ENCODE measurements at places on chromosomes 7 and 10. TPM values are rescaled to one million over a fixed set of nuclear protein-coding genes. Genes with fewer than 3 reads are reported as not detected.

DNA sequence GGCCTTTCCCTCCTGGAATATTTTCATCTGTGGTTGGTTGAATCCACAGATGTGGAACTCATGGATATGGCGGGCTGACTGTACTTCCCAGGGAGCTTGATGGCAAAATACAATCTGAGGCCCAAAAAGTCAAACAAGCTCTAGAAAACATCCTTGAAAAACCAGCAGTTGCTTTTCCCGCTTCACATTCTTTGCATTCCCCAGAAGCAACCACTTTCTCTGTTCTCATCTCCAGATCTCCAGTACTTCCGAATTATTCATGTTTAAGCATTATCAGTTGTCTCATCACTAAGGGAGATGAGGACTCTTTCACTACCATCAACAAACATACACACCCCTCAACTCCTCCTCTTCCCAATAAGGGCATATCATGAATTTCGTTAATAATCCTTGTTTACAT, 55.3 kb downstream of the KIF5B start:
- no peak for DNase-seq

DNA sequence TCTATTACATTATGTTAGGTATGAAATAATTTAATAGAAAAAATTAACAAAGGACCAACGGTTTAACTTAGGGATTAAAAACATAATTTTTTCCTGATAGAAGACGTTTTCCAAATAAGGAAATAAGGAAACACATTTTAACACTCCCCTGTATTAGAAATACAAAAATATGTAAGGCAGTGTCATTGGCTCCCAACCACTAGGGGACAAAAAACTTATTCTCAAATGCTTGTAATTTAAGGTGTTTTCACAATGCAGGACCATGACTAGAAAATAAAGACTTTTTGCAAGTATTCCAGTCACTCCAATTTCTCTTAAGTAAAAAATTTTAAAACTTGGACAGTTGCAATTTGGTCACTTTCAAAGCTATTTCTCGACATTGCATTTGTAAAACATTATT, 98.8 kb upstream of the ODAD2 start:
- no peak for DNase-seq

- no peak for DNase-seq
These were observed 85.8 kb downstream of the AGMO start for GRCh38 chr7:15475808-15476530.

DNA sequence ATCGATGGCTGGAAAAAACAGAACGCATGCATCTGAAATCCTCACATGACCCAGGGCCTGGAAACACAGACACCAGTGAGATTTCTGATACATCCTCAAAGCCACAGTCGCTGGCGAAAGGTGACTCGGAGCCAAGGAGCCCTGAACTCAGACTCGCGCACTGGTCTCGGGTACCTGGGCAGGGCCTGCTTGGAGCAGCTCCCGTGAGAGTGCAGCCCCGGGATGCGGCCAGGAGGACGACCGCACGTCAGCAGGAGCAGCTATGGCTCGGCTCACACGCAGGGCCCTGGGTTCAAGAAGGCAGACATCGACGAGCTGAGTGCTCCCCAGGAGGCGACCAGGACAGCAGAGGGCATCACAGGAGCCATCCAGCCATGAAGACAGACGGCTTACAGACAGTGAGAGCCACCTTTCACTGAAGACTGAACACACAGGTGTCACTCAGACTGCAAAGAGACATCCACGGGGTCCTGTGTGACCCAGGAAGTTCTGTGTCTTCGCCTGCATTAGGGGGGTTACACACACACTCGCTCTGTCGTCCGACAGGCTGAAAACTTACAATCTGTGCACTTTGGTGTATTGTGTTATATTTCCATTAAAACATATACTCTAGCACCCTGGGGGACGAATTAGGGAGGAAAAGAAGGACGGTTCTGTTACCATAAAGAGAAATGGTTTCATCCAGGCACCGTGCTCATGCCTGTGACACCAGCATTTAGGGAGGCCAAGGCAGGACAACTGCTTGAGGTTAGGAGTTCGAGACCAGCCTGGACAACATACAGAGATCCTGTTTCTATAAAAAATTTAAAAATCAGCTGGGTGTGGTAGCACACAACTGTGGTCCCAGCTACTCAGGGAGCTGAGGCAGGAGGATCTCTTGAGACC, 227.7 kb downstream of the MAD1L1 start:
- peak; percentile 25 for DNase-seq

The COL28A1 gene
- total RNA-seq, result 1.3 TPM
